Stimulated activated CD4-positive, alpha-beta T cell treated with anti-CD3 and anti-CD28 coated beads, Interleukin-15, amount 100 ng/mL, for 24 hours (primary cell): ENCODE measurements at places on chromosomes 12 and 14.

GRCh38 chr12:64716839-64717455 lies 42.3 kb downstream of the GNS start:
- no peak for DNase-seq

DNA sequence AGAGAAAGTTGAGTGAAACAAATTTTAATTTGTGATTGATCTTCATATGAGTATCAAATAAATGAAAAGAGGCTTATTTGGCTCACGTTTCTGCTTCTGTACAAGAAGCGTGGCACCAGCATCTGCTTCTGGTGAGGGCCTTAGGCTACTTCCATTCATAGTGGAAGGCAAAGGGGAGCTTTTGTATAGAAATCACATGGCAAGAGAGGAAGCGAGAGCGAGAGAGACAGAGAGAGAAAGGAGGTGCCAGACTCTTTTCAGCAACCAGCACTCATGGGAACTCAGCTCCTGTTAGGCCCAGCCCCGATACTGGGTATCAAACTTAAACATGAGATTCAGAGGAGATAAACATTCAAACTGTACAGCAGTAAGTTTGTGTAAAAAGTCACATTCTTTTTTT lies 121.4 kb downstream of the SYNE2 start:
- DNase-seq = no peak

DNA sequence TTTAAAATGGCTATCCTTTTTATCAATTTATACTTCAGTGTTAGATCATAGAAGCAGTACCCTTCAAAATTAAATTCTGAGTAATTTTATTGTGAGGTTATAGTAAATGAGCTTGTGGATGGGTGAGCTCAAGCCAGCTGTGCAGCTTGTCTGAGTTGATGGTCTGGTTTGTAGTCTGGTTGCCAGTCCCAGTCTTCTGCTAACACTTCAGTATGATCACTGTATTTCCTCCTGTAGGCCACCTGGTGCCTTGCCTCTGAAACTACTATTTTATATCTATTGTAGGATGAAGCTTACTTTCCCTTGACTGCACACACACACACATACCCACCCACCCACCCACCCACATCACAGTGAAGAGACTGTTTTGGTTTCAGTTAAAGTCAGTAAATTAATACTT lies 496.4 kb downstream of the PCNX1 start:
- DNase-seq = peak; percentile 22

DNA sequence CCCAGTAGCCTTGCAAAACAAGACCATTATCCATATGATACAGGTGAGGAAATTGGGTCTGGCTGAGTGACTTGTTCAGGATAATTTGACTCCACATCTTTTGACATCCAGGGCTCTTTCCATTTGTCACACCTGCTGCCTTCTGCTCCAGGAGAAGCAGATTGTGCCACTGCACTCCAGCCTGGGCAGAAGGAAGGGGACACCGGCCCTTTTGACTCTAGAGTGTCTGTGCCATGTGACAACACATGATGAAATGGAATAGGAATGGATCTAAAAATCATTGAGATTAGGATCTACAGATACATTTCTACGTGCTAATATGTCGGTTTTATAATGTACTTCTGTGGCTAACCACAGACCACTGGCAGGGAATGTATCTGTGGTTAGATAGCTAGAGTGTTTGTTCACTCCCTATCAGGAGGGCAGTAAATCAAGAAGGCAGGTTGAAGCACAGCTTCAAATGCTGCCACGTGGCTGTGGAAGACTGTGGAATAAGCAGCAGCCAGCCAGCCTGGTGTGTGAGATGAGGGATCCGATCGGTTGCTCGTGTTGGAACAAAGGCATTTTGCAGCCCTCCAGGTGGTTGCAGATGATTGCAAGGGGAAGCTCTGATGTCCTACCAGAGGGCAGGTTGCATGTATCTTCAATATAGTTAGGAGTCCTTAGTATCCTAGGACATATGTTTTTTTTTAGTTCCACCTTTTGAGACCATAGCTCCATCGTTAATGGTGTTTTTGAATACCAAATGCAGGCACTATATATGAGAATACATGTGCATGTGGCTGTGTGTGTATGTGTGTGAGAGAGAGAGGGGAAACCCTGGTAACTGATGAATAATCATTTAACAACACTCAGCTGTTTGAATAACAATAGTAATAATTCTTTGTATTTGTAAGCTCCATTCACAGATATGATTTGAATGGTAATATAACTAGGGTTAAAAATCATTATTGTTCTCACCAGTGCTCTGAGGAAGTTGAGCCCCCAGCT lies 28.6 kb downstream of the EML1 start:
- DNase-seq = peak; percentile 31

GRCh38 chr12:102512523-102512922 lies 32.2 kb upstream of the IGF1 start:
- no peak for DNase-seq

DNA sequence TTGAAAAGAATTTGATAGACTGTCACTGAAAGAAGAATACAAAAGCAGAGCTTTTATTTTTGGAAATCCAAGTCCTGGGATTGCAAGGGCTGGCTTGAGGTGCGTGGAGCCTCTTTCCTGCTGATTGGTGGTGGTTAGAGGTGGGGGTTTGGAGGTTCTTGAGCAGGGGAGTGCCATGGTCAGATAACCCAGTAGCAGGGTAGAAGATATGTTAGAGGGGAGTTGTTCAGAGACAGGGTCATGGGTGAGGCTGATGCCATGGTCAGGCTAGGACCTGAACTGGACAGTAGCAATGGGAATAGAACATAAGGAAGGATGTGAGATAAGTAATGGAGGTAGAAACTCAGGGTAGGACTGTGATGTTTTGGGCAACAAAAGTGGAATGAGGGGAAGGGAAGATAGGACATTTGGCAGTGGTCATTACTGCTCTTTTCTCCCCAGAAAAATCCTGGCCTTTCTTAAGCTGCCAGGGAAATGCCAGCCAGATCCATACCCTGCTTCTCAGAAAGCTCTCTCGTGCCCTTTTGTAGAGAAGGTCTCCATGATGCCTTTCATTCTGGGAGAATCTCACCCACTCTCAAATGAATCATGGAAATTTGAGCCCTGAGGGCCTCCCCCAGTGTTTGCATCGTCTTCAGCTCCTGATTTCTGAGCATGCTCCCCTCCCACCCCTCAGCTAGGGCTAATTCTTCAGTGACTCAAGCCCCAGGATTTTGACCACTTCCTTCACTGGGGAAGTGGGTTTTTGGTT lies 9.5 kb downstream of the EMP1 start:
- peak; percentile 60 for DNase-seq

- no peak for DNase-seq
These were observed 24.4 kb downstream of the DEGS2 start for GRCh38 chr14:100135073-100135472.

DNA sequence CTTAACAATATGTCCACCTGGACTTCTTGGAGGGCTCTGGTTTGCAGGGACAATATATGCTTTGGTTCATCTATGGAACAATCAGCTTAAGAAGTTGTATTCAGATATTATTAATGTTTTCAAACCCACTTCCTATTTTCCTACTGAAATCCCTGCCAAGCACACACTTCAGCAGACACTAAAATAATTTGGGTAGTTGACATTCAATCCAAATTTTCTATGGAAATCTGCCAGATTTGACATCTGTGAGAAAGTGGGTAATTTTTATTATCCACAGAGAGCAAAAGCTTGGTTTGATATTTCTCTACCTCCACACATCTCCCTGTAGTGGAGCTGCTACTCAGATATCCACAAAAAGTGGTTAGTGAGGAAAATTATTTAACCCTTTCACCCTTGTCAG lies 378.8 kb upstream of the SOX5 start:
- DNase-seq = no peak

- no peak for DNase-seq
These were observed 39.9 kb downstream of the MAX start for GRCh38 chr14:65062096-65063075.

GRCh38 chr12:118827606-118828005 lies 153.7 kb upstream of the SRRM4 start:
- DNase-seq = no peak

GRCh38 chr12:121455766-121456420 lies 56.0 kb downstream of the RNF34 start:
- no peak for DNase-seq

DNA sequence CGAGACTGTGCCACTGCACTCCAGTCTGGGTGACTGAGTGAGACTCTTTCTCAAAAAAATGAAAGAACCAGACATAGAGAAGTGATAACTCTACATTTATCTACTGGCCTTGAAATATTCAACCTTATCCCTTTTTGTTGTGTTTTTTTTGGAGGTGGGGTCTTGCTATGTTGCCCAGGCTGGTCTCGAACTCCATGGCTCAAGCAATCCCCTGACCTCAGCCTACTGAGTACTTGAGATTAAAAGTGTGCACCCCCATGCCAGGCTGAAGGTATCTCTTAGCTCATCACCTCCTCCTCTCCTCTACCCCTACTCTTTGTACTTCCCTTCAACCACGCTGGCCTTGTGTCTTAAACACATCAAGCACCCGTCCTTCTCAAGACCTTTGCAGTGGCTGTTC lies 3.8 kb downstream of the DRAM1 start:
- DNase-seq = no peak

GRCh38 chr12:125890366-125890905 lies 825.2 kb downstream of the AACS start:
- no peak for DNase-seq

DNA sequence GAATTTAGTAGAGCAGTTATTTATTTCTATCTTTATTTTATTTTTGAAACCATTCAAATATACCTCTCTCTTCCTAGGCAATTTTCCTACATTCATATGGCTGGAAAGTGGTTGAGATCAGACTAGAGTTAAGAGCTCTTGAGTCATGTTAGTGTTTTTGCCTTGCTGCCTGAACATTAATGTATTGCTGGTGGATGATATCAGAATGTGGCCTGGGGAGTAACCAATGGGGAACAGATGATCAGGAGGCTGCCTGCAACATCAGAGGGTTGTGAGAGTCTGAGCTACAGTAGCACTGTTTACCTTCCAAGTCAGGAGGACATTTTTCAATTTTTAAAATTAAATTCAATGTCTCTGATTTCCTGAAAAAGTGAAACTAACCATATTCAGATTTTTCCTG lies 166.3 kb upstream of the TRHDE start:
- DNase-seq = no peak

GRCh38 chr14:53951627-53952303 lies 4.9 kb downstream of the BMP4 start:
- DNase-seq = no peak

DNA sequence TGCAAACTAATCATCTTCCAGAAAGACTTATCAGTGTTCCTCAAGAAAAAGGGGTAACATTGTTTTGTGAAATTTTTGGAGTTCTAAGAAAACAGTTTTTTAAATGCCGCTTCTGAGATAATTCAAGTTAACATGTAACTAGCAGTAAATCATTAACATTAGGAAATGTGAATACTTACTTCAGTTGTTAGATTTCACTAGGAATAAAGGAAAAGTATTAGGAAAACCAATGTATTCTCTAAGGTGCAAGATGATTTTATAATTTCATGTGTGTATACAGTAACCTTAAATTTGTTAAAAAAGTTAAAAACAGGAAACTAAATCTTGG lies 36.8 kb downstream of the PAPOLA start:
- no peak for DNase-seq

- DNase-seq = no peak
These were observed 385.8 kb downstream of the MED13L start for GRCh38 chr12:115891556-115892164.

GRCh38 chr12:124730455-124730932 lies 133.2 kb downstream of the SCARB1 start:
- no peak for DNase-seq

DNA sequence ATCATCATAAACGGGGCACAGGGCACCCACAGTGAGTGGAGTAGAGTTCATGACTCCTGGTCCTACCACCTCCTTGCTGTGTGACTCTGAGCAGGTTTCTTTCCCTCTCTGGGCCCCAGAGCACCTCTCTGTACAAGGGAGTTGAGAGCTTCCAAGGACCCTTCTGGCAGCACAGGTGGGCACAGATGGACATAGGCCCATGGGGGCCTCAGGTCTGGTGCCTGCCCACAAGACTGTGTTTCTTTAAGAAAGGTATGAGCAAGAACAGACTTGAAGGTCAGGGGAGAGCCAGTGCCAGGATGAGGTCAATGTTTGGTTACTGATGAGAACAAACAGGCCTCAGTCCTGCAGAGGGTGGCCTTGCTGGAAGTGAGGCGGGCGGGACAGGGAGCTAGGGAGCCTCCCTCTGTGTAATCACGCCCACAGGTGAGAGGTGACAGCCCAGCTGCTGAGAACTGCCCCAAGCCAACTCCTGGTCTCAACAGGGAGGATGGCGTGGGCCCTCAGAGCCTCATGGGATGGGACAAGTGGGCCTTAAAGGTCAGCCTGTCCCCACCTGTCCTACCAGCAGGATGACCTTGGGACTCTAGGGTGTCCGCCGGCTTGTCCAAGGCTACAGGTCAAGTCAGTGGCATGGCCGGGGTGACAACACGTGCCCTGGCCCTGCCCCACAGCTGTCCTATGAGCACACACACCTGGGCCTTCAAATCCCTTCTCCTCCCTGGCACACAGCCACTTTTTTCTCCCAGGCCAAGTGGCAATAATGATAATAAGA lies 49.1 kb downstream of the CCDC85C start:
- no peak for DNase-seq

DNA sequence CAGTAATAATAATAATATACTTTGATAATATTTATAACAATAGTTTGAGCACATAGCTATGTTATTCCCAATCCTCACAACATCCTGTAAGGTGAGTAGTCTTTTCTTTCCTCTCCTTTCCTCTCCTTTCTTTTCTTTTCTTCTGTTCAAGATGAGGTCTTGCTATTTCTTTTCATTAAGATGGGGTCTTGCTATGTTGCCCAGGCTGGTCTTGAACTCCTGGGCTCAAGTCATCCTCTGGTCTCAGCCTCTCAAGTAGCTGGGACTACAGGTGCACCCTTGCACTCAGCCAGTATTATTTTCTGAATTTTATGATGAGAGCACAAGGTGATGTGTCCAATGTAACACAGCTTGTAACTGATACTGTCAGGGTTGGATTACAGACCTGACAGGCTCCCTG lies 134.6 kb downstream of the OTOGL start:
- no peak for DNase-seq

GRCh38 chr12:5257763-5258495 lies 174.0 kb upstream of the NTF3 start:
- DNase-seq = no peak

DNA sequence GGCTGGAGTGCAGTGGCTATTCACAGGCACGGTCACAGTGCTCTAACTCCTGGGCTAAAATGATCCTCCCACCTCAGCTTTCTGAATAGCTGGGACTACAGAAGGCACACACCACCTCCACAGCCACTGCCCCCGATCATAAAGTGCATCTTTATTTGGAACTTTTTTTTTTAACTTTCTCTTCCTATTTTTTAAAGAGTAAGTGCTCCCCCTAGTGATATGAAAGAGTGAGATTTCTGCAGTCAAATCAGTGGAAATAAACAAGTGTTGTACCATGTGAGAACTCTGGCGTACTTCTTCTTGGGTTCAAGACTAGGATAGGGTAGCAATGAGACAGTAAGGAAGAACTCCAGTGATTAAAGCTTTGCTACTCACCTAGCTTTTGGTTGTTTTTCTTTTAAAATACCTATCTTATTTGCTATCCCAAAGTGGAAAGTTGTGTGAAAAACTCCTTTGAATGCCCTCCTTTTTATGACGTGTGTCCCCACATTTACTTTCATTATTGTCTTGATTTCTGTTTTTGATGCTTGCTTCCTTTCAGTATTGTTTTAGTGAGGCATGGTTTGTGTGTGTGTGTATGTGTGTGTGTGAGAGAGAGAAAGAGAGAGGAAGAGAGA lies 6.6 kb downstream of the PPP4R4 start:
- DNase-seq = peak; percentile 4
